ENCODE measurements at places on chromosomes 6 and 20. TPM values are rescaled to one million over a fixed set of nuclear protein-coding genes. Genes with fewer than 3 reads are reported as not detected.

- DNase-seq: peak; percentile 68
- peaks cover 15% of the 10 kb centered on the region for H3K4me1 ChIP-seq
- no peak overlapping the region for H3K4me3 ChIP-seq
- H3K36me3 ChIP-seq: peaks cover 4% of the 10 kb centered on the region
Observed at GRCh38 chr6:11350294-11350693, 117.8 kb upstream of the NEDD9 start.

GRCh38 chr6:7115543-7116231 is 7.9 kb downstream of the RREB1 start:
- H3K4me3 ChIP-seq: no peak overlapping the region
- peaks cover 39% of the 10 kb centered on the region for H3K4me1 ChIP-seq
- H3K36me3 ChIP-seq: no peaks in the 10 kb centered on the region
- no peaks in the 10 kb centered on the region for H3K27me3 ChIP-seq
- H3K27ac ChIP-seq: peak overlapping the region; percentile 55
- DNase-seq: no peak

GRCh38 chr6:17179530-17180073 is 77.8 kb downstream of the STMND1 start:
- H3K36me3 ChIP-seq: no peaks in the 10 kb centered on the region
- H3K4me1 ChIP-seq: no peaks in the 10 kb centered on the region
- no peak overlapping the region for H3K4me3 ChIP-seq
- no peak for DNase-seq
- no peaks in the 10 kb centered on the region for H3K27me3 ChIP-seq

GRCh38 chr6:110537208-110538123 is 61.1 kb upstream of the SLC22A16 start:
- no peak for DNase-seq
- H3K4me3 ChIP-seq: no peak overlapping the region
- no peak overlapping the region for H3K27ac ChIP-seq
- no peaks in the 10 kb centered on the region for H3K36me3 ChIP-seq
- no peaks in the 10 kb centered on the region for H3K4me1 ChIP-seq

DNA sequence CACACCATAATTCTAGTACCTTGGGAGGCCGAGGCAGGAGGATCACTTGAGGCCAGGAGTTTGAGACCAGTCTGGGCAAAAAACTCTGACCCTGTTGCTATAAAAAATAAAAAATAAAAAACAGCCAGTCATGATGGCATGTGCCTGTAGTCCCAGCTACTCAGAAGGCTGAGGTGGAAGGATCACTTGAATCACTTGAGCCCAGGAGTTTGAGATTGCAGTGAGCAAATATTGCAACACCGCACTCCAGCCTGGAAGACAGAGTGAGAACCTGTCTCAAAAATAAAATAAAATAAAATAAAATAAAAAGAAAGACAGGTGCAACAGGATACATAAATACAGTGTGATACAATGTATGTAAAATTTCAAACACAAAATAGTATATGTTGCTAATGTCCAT is 154.5 kb downstream of the OTOR start:
- no peaks in the 10 kb centered on the region for H3K27me3 ChIP-seq
- DNase-seq: peak; percentile 83
- H3K36me3 ChIP-seq: no peaks in the 10 kb centered on the region
- no peaks in the 10 kb centered on the region for H3K4me1 ChIP-seq
- no peak overlapping the region for H3K4me3 ChIP-seq

DNA sequence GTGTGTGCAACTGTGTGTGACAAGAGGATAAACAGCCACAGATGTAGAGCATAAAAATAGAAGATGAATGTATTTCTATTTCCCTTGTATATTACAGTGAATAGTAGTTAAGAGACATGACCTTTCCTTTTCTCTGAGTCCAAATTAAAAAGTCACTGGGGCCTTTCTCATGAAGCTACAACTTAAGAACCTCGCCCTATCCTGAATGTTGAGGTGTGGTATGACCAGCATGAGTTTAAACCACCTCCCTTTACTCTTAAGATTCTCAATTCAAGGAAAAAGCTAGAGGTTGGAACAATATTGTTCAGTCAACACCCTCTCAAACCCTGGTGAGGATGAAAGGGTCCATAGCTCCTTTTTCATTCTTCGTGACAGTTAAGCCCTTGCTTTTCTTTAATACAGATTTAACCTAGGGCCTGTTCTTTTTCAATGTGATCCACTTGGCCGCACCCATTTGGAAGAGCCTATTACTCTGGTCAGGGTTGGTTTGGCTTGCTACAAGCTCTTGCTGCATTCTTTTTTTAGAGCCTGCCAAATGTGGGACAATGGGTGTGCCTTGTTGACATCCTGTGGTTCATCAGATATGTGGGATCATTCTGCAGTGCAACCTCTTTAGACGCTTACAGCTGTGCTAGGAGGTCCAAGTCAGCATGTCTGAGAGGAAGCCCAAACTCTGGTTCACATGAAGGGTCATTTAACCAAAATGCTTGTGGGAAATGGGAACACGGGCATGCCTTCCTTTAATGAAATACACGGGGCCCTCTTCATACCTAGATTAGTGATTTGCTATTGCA is 290.0 kb downstream of the HAO1 start:
- H3K36me3 ChIP-seq: no peaks in the 10 kb centered on the region
- H3K27me3 ChIP-seq: no peaks in the 10 kb centered on the region
- no peak for DNase-seq
- no peak overlapping the region for H3K27ac ChIP-seq
- no peaks in the 10 kb centered on the region for H3K4me1 ChIP-seq
- H3K4me3 ChIP-seq: no peak overlapping the region

DNA sequence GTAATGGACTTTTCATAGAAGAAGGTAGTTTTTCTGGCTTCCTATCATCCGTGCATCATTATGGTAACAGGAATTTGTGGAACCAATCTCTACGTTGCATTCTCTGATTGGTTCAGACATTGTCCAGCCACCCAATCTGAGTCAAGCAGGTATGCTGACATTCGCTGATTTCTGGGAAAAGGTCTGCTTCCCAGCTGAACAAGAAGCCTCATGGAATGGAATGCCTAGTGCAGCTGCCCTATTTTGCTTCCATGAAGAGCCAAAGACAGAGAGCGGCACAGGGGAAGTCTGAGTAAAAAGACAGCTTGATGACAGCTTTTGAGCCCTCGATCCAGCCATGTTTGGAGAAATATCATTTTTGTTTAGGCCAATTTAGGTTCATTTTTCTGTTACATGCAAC is 38.5 kb upstream of the TXLNB start:
- no peaks in the 10 kb centered on the region for H3K36me3 ChIP-seq
- no peak overlapping the region for H3K27ac ChIP-seq
- no peak for DNase-seq
- H3K4me1 ChIP-seq: no peaks in the 10 kb centered on the region
- H3K27me3 ChIP-seq: no peaks in the 10 kb centered on the region
- no peak overlapping the region for H3K4me3 ChIP-seq

DNA sequence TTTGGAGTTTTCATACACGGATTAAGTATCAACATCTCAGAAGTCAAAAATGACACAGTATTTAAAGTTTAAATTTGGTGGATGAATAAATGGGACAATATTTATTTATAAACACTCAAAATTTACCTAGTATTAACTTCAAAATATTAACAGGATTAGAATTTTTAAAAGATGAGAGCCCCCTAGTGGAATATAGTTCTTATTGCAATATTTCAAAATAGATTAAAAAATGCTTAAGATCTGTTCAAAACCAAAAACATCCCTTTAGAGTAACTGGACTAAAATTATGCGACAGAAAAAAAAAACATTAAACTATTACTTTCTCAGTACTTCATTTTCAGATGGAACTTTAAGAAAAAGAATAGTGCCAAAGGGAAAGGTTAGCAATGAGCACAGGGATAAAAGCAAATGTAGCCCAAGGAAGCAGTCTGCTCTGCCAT is 56.6 kb downstream of the SNX14 start:
- H3K27ac ChIP-seq: no peak overlapping the region
- H3K4me3 ChIP-seq: no peak overlapping the region
- H3K36me3 ChIP-seq: peaks cover 10% of the 10 kb centered on the region
- H3K27me3 ChIP-seq: no peaks in the 10 kb centered on the region

- no peaks in the 10 kb centered on the region for H3K36me3 ChIP-seq
- H3K27ac ChIP-seq: no peak overlapping the region
- H3K4me3 ChIP-seq: no peak overlapping the region
- no peaks in the 10 kb centered on the region for H3K27me3 ChIP-seq
- H3K4me1 ChIP-seq: no peaks in the 10 kb centered on the region
Observed at GRCh38 chr20:46920114-46920513, 25.5 kb downstream of the EYA2 start.

DNA sequence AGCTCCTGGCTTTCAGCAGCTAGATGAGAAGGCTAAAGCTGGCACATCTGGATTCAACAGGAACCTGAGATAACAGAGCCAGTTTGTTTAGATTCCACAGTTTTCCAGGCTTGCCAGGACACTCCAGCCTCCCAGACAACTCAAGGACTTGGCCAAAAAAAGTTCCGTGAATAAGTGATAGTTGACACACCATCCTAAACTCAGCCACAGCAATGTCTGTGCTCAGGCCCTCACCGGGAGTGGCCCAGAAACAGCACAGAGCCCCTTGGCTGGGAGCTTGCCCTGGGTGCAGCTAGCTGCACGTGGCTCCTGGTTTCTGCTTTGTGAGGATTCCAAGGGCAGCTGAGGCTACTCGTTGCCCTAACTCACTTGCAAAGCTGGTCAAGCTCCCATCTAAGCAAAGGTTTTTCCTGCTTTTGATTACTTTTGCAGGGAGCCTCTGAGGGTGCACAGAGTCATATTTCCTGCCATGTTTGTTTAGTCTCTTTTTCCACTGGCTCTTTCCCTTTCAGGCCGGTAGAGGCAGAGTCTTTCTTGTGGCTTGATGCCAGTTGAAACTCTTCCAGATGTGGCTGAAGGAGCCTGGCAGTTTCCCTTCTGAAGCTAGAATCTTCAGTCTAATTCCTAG is 118.3 kb upstream of the ECI2 start:
- DNase-seq: no peak
- H3K27ac ChIP-seq: no peak overlapping the region
- peaks cover 11% of the 10 kb centered on the region for H3K4me1 ChIP-seq
- H3K27me3 ChIP-seq: no peaks in the 10 kb centered on the region

- no peaks in the 10 kb centered on the region for H3K27me3 ChIP-seq
- DNase-seq: no peak
- peak overlapping the region; percentile 93 for H3K27ac ChIP-seq
- H3K4me3 ChIP-seq: peak overlapping the region; percentile 80
Observed at GRCh38 chr6:75285283-75285639, 669 bp upstream of the TMEM30A start.

- no peaks in the 10 kb centered on the region for H3K36me3 ChIP-seq
- no peak for DNase-seq
- H3K27me3 ChIP-seq: no peaks in the 10 kb centered on the region
- no peak overlapping the region for H3K27ac ChIP-seq
- H3K4me3 ChIP-seq: no peak overlapping the region
- H3K4me1 ChIP-seq: no peaks in the 10 kb centered on the region
Observed at GRCh38 chr6:162651505-162651904, 76.1 kb downstream of the PRKN start.

GRCh38 chr6:142942805-142943227 is 2.2 kb downstream of the HIVEP2 start:
- H3K36me3 ChIP-seq: no peaks in the 10 kb centered on the region
- no peak for DNase-seq
- H3K27ac ChIP-seq: no peak overlapping the region
- H3K27me3 ChIP-seq: no peaks in the 10 kb centered on the region
- peaks cover 13% of the 10 kb centered on the region for H3K4me1 ChIP-seq

GRCh38 chr6:155693573-155694418 is 238.2 kb upstream of the NOX3 start:
- H3K4me1 ChIP-seq: no peaks in the 10 kb centered on the region
- no peaks in the 10 kb centered on the region for H3K27me3 ChIP-seq
- H3K36me3 ChIP-seq: no peaks in the 10 kb centered on the region
- no peak for DNase-seq
- no peak overlapping the region for H3K27ac ChIP-seq
- no peak overlapping the region for H3K4me3 ChIP-seq

- no peak overlapping the region for H3K27ac ChIP-seq
- no peak for DNase-seq
- H3K36me3 ChIP-seq: no peaks in the 10 kb centered on the region
- H3K4me3 ChIP-seq: no peak overlapping the region
- H3K27me3 ChIP-seq: no peaks in the 10 kb centered on the region
Observed at GRCh38 chr20:40896814-40897700, 131.6 kb upstream of the TOP1 start.

DNA sequence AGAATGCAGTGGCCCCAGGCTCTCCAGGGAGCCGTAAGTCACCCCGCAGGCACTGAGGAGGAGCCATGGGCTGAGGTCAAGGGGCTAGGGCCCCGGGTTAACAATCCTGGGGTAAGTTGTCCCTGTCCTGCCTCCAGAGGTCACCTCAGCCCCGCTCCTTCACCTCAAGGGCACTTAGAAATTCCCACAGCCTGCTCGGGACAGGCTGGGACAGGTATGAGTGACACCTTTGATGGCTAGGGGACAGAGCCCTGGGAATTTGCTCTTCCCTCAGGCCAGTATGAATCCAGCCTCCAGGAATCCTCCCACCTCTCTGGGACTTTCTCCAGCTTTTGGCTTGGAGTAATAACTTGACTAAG is 3.5 kb upstream of the GRM4 start:
- no peak overlapping the region for H3K27ac ChIP-seq
- no peaks in the 10 kb centered on the region for H3K36me3 ChIP-seq
- H3K27me3 ChIP-seq: peaks cover 34% of the 10 kb centered on the region

DNA sequence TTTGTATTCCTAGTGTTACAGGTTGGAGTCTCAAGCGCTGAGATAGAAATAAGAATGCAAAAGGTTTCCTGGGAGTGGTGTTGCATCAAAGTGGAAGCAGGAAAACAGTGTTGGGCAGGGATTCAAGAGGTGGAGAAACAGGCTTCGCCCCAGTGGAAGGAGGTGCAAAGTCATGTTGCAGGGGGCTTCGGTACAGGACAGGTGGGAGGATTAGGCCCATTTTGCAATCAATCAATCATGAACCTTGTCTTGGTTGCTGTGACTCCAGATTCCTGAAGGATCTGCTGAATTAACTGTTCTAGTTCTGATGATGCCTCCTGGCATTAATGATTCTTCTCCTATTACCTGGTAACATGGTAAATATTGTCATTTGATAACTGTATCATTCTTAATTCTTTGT is 22.4 kb upstream of the FAM217A start:
- H3K27ac ChIP-seq: no peak overlapping the region
- H3K4me3 ChIP-seq: no peak overlapping the region
- no peaks in the 10 kb centered on the region for H3K4me1 ChIP-seq
- H3K36me3 ChIP-seq: no peaks in the 10 kb centered on the region
- H3K27me3 ChIP-seq: no peaks in the 10 kb centered on the region

DNA sequence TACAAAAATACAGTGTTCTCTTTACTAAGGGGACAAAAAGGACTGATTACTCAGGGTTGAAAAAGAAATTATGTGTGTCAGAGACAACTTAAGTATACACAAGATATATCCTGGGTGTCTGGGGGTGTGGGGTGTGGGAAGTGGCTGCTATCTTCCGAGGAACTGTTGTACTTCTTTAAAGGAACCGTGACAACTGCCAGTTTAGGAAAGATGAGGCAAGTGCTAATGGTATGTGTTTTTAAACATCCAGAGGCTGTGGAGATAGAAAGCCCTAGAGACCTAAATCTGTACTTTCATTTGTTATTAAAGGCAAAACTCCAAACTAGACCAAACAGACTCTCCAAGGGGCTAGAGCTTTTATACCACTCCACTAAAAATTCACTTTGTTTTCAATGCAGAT is 95.6 kb downstream of the SNAP25 start:
- H3K4me3 ChIP-seq: no peak overlapping the region
- H3K4me1 ChIP-seq: no peaks in the 10 kb centered on the region
- DNase-seq: no peak

Gene ADGRF5
- 352 TPM for total RNA-seq

Gene SLC22A3
- total RNA-seq: 68.1 TPM

Gene IMPG1
- not detected for total RNA-seq

Gene PPP1R14C
- 16.8 TPM for total RNA-seq

Gene TINAG
- total RNA-seq: not detected

Gene MAPK14
- total RNA-seq: 39.8 TPM

Gene KCNG1
- total RNA-seq: not detected

Gene MUCL3
- total RNA-seq: 38.8 TPM

Gene NRN1
- total RNA-seq: 4.4 TPM

Gene TTK
- total RNA-seq: not detected
